Natural killer cell (primary cell): ENCODE measurements at places on chromosomes 1 and 21. TPM values are rescaled to one million over a fixed set of nuclear protein-coding genes. Genes with fewer than 3 reads are reported as not detected.

PFKL gene
- 89.9 TPM for total RNA-seq

PRRX1 gene
- total RNA-seq, result not detected

DNA sequence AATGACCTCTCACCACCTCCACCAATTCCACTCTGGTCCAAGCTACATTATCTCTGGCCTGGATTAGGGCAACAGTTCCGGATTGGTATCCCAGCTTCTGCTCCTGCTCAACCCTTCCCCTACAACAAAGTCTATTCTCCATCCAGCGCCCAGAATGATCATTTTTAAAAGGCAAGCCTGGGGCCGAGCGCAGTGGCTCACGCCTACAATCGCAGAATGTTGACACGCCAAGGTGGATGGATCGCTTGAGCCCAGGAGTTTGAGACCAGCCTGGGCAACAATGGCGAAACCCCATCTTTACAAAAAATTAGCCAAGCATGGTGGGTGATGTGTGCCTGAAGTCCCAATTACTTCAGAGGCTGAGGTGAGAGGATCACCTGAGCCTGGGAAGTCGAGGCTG lies 2.2 kb downstream of the LYST start:
- H3K27ac ChIP-seq, result peak overlapping the region; percentile 99
- H3K36me3 ChIP-seq, result no peaks in the 10 kb centered on the region
- H3K4me3 ChIP-seq, result peak overlapping the region; percentile 3
- no peak for DNase-seq
- peaks cover 49% of the 10 kb centered on the region for H3K4me1 ChIP-seq
- no peaks in the 10 kb centered on the region for H3K27me3 ChIP-seq

DNA sequence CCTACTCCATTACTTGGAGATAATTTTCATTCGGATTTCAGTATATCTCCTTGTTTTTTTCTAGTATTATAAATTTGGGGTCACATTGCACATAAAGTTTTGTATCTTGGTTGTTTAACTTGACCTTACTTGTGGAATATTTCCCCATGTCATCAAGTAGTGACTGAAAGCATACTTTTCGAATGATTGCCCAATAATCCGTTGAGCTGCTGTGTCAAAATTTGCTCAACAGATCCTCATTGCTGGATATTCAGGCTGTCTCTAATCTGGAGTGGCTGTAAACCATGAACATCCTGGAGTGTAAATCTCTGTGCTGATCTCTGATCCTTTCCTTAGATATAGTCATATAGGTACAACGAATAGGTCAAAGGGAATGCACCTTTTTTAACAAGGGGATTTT lies 4.9 kb downstream of the NIPAL3 start:
- H3K4me3 ChIP-seq, result no peak overlapping the region
- H3K36me3 ChIP-seq, result peaks cover 41% of the 10 kb centered on the region
- no peak for DNase-seq
- H3K27me3 ChIP-seq, result no peaks in the 10 kb centered on the region
- peaks cover 14% of the 10 kb centered on the region for H3K4me1 ChIP-seq

TAS1R3 gene
- total RNA-seq, result 1.3 TPM

DNA sequence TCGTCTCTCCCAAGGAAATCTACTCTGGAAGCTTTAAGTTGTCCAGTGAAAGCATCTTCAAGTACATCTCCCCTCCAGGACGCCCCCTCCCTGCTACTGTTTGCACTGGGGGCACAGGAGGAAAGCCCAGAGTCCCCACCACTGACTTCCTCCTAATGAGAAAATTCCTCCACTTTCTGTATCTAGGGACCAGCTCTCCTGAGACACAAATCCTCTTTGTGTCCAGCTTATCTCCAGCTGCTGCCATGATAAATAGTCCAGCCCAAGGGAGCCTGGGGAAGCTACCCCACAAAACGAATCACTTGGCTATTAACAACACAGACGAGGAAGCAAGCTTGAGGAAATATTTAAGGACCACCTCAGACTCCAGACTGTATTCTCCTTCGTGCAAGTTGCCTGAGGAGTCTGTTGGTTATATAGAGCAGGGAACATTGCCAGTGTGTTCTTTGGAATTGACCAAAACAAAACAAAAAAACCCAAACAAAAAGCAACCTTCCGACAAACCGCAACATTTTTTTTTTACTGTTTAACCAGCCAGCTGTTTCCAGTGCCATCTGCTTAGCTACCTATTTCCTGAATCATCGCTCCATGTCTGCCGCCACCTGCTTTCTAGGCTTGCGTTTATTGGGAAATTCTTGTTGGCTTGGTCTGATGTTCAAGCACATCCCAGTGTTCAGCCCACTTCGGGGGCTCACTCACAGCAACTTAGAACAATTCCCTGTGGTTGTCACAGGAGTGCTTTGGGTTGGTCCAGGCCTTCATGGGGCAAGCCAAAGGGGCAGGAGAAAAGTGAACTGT lies 7.7 kb downstream of the C1orf226 start:
- no peak for DNase-seq
- peaks cover 25% of the 10 kb centered on the region for H3K4me1 ChIP-seq
- H3K27ac ChIP-seq, result no peak overlapping the region
- H3K4me3 ChIP-seq, result no peak overlapping the region

DNA sequence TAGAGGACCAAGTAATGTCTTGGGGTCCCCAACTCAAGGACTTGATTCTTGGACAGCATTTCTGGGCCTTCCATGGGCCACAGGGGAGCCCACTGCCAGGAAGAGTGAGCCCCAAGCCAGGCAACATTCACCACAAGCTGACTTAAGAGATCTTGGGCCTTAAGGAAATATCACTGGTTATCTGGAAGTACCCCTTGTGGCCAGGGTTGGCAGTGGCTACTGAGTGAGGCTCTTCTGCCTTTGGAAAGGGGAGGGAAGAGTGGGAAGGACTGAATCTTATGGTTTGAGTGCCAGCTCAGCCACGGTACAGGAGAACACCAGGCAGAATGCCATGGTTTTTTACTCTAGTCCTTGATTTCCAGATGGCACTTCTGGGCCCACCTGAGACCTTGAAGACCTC lies 228.9 kb upstream of the RGS18 start:
- DNase-seq, result no peak
- H3K27me3 ChIP-seq, result no peaks in the 10 kb centered on the region
- no peaks in the 10 kb centered on the region for H3K4me1 ChIP-seq
- no peak overlapping the region for H3K27ac ChIP-seq
- no peaks in the 10 kb centered on the region for H3K36me3 ChIP-seq

DNA sequence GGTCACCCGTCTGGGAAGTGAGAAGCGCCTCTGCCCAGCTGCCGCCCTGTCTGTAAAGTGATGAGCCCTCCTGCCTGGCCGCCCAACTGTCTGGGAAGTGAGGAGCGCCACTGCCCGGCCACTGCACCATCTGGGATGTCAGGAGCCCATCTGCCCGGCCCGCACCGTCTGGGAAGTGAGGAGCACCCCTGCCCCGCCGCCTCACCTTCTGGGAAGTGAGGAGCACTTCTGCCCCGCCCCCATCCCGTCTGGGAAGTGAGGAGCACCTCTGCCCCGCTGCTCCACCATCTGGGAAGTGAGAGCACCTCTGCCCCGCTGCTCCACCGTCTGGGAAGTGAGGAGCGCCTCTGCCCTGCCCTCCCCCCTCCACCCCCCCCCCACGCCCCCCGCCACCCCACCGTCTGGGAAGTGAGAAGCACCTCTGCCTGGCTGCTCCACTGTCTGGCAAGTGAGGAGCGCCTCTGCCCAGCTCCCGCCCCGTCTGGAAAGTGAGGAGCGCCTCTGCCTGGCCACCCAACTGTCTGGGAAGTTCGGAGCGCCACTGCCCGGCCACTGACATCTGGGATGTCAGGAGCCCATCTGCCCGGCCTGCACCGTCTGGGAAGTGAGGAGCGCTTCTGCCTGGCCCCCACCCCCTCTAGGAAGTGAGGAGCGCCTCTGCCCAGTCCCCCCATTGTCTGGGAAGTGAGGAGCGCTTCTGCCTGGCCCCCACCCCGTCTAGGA lies 4.5 kb upstream of the ZZZ3 start:
- H3K27ac ChIP-seq, result no peak overlapping the region
- no peak for DNase-seq
- no peaks in the 10 kb centered on the region for H3K27me3 ChIP-seq
- peaks cover 13% of the 10 kb centered on the region for H3K4me1 ChIP-seq

PRKCZ gene
- total RNA-seq, result 37.1 TPM

CHODL gene
- 0.70 TPM for total RNA-seq

PUM1 gene
- 209 TPM for total RNA-seq

DNAI4 gene
- total RNA-seq, result 4.3 TPM

DNA sequence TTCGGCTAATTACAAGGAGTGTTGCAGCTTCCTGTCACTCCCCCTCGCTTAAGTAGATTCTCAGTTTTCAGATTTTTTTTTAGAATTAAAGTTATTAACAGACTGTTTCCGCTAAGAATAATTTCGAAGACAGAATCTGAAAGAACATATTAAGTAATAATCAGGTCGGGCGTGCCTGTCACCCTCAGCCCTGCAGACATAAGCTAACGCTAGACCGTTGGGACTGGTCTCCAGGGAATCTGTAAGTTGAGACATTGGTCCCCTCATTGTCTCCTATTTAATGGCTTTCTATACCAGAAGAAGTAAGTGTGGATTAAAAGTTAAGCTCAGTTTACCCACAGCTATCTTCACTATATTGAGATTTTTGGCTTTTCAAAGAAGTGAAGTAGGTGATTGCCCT lies 14.5 kb downstream of the NMNAT1 start:
- H3K27ac ChIP-seq, result no peak overlapping the region
- H3K4me3 ChIP-seq, result no peak overlapping the region
- no peaks in the 10 kb centered on the region for H3K36me3 ChIP-seq
- no peak for DNase-seq
- H3K27me3 ChIP-seq, result no peaks in the 10 kb centered on the region

DNA sequence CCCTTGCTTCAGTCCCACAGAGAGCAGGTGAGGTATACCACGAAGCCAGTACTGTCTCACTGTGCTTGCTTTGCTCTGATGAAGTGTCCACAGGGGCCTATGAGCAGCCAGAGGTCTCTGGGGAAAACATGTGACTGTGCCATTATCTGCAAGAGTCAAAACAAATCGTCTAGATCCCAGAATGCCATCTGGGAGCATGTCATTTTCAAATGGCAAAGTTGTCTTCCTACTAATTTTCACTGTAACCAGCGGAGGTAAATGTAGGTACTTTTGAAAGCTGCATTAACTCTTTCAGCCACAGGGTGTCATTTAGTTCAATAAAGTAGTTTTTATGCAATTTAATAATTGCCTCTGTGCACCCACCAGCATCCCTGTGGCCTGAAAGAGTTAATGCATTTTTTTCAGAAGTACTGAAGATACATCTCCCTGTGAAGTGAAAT lies 173.6 kb upstream of the SGIP1 start:
- DNase-seq, result no peak
- H3K4me3 ChIP-seq, result no peak overlapping the region
- H3K36me3 ChIP-seq, result peaks cover 40% of the 10 kb centered on the region
- H3K27ac ChIP-seq, result no peak overlapping the region
- no peaks in the 10 kb centered on the region for H3K27me3 ChIP-seq

- no peaks in the 10 kb centered on the region for H3K36me3 ChIP-seq
- H3K4me1 ChIP-seq, result peaks cover 3% of the 10 kb centered on the region
- H3K4me3 ChIP-seq, result no peak overlapping the region
- no peak for DNase-seq
- H3K27ac ChIP-seq, result no peak overlapping the region
Measured at GRCh38 chr1:174789399-174789798, 210.3 kb upstream of the CACYBP start.
